ENCODE measurements at places on chromosomes 1 and 21.

DNA sequence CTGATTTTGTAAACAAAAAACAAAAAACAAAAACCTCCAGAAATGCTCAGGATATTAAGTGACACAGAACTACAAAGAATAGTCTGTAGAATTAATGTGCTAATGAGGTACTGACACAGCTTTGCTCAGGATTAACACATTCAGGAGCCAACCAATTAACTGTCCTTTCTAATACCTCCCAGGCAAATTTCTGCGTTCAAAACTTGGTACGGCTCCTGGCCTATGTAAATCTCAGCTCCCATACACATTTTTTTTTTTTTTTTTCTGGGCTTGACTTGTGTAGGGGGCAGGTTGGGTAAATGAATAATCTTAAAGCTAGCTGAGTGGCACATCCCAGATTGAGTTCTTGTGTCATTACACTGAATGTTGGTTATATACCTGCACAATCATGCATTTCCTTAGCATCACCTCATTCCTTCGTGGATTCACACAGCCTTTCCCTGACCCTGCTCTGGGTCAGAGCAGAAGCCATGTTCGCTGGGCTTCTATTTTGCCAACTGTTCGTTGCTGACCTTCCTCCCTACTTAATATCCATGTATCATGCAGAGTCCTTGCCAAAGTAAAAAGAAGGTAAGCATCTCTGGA is 12.6 kb upstream of the IER5 start:
- no peak for DNase-seq

DNA sequence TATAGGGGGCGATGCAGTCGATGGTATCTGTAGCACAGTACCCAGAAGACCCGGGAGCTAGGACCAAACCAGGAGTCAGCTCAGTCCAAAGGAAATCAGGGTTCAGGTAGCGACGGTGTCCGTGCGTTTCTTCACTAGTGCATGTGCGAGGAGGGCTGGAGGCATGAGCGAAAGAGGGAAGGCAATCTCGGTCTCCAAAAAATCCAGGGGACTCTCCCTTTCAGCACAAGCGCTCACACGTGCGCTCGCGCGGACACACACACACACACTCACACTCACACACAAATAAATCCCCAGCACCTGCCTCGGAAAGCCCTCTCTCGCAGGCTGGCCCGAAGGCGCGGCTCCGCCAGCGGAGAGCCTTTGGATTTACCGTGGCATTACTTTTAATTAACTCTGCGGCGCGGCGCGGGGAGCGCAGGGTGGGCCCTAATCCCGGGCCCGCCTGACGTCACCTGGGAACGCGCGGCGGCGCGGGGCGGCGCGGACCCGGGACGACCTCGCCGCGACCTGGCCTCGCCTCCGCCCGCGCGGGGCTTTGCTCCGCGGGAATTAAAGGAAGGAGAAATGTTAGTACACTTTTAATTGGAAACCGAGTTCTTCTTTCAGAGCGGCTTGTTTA is 121.2 kb downstream of the LMX1A start:
- DNase-seq = no peak

DNA sequence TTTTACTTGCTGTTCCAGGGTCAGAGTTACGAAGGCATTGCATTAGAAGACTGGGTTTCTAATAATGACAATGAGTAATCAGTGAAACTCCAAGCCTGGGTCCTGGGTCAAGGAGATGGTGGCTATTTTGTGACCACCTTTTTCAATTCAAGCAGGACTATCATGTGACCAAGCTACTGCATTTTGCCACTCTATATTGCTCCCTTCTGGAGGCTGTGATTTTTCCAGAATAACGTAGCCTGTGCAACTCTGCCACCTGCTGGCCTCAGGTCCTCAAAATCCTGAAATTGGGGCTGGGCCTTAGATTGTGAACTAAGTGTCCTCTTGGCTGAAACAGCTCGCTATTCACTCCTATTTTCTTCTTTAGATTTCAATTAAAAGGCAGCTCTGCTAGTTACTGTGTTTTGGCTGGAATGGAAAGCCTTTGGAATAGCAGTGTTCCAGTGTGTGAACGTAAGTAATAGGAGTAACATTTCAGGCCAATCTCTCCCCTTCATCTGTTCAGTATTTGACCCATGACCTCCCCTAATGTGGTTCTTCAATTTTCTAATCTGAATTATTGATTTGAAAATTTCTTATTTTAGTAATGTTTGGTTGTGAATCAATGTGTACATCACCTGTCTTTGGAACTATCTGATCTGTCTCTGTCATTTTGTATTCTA is 52.9 kb upstream of the CD46 start:
- DNase-seq = peak; percentile 62

GRCh38 chr21:45570826-45571601 is 28.8 kb upstream of the SLC19A1 start:
- no peak for DNase-seq

GRCh38 chr1:160671603-160672517 is 25.0 kb upstream of the SLAMF1 start:
- DNase-seq = no peak
